ENCODE measurements at places on chromosomes 13 and 19. TPM values are rescaled to one million over a fixed set of nuclear protein-coding genes. Genes with fewer than 3 reads are reported as not detected.

DNA sequence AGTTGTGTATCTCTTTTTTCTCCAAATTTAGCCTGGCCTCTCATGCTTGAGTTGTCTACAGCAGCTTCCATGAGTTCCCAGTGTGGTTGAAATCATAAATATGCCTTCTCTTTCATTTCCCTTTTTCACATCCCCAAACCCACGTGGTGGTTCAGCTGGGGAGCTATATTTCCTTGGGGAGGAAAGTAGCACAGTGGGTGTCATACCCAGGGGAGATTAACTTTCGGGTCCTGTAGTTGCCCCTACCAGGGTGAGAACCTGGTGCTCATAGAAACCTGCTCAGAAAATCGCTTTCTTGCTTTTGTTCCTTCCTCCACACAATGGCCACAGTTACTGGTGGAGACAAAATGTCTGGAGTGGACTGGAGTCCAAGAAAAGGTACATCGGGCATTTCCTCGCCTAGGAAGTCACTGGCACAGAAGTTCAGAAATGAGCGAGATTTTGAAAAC lies 7.0 kb upstream of the LILRA4 start:
- H3K4me3 ChIP-seq = no peak overlapping the region
- H3K27ac ChIP-seq = no peak overlapping the region
- no peak for DNase-seq
- peaks cover 3% of the 10 kb centered on the region for H3K27me3 ChIP-seq
- H3K4me1 ChIP-seq = no peaks in the 10 kb centered on the region

DNA sequence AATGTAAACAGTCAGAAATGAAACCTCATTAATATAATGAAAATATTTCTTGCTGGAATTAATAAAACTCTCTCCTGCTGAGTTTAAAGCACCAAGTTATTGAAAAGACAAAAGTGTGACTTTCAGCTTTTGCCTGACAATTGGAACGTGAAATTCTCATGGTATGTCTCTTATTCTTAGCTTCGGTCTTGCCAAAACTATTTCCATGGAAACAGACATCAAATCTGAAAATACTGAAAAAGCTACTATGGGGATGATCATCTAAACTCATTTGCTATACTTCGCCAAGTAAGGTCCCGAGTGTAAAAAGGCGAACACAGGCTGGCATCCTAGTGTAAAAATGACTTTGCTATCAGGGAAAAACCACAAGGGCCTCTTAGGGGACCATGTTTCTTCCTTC lies 22.8 kb downstream of the HTR2A start:
- H3K36me3 ChIP-seq = no peaks in the 10 kb centered on the region
- no peak for DNase-seq
- no peaks in the 10 kb centered on the region for H3K27me3 ChIP-seq
- no peak overlapping the region for H3K4me3 ChIP-seq
- H3K4me1 ChIP-seq = no peaks in the 10 kb centered on the region

Gene KCNRG
- total RNA-seq = 0.57 TPM

DNA sequence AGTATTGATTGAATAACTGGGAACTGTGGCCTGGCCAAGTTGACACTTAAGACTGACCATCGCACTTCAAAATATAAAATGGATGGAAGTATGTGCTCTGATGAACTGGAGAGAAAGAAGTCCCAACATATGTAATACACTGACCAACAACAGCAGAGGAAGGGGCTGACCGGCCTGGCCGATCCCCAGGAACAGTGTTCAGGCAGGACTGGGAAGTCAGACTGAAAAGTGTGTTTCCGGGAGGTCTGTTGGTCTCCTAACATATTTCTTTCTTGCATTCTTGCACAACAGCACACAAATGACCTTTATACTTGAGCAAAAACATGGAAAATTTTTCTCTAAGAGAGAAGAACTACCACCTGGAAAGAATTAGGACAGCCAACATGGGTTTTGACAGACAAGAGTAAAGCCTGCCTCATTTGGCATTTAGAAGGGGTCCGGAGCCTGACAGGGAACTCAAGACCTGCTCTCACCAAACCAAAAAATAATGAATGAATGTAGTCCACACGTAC lies 297.8 kb downstream of the OXGR1 start:
- no peaks in the 10 kb centered on the region for H3K27me3 ChIP-seq
- H3K4me1 ChIP-seq = no peaks in the 10 kb centered on the region
- no peak for DNase-seq
- H3K27ac ChIP-seq = no peak overlapping the region
- no peaks in the 10 kb centered on the region for H3K36me3 ChIP-seq

Gene SELENOV
- total RNA-seq = not detected

Gene OR10H1
- not detected for total RNA-seq

Gene PTPRS
- 9.3 TPM for total RNA-seq

Gene GIPC3
- total RNA-seq = 0.89 TPM

DNA sequence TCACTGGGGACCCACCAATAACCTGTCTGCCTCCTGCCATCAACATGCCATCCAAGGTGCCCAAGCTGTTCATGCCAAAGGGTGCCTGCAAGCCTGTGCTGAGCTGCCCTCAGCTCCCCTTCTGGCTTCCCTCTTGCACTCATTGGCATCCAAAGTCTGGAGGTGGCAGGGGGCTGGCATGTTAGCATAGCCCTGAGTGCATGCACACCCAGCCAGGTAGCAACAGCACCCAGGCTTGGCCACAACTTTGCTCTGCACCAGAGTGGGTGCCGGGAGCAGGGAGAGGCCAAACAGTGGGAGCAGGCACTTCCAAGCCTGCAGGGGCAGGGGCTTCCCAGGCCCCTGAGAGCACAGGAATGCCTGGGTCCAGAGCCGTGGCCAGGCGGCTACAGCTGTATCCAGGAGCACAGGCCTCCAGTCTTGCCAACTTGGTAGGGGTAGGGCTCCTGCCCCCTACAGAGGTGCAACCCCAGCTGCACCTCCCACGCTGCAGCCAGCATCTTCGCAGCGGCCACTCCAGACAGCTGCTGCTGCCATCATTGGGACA lies 26.1 kb upstream of the TBC1D4 start:
- no peak for DNase-seq
- H3K27ac ChIP-seq = no peak overlapping the region
- no peaks in the 10 kb centered on the region for H3K27me3 ChIP-seq
- no peaks in the 10 kb centered on the region for H3K4me1 ChIP-seq
- H3K36me3 ChIP-seq = no peaks in the 10 kb centered on the region

GRCh38 chr19:39406656-39407409 lies at the start of gene ZFP36:
TSS of gene ZFP36 (plus strand) at chr19:39406847. CDS start at chr19:39406905, 58 bp downstream.
- peak; percentile 86 for DNase-seq
- H3K4me3 ChIP-seq = peak within 1 kb of the TSS; percentile 100
- H3K4me1 ChIP-seq = peaks cover 41% of the 10 kb centered on the region
- H3K27ac ChIP-seq = peak within 1 kb of the TSS; percentile 100

- no peaks in the 10 kb centered on the region for H3K27me3 ChIP-seq
- no peak overlapping the region for H3K4me3 ChIP-seq
- no peak for DNase-seq
- H3K36me3 ChIP-seq = no peaks in the 10 kb centered on the region
- H3K4me1 ChIP-seq = no peaks in the 10 kb centered on the region
These were observed 10.5 kb downstream of the STOML3 start for GRCh38 chr13:38979891-38980749.

Gene PRODH2
- not detected for total RNA-seq

GRCh38 chr19:6887316-6887715 lies at the start of gene ADGRE1:
TSS of gene ADGRE1 (plus strand) at chr19:6887579. CDS start at chr19:6887609, 30 bp downstream.
- H3K4me1 ChIP-seq = peaks cover 25% of the 10 kb centered on the region
- DNase-seq = no peak
- no peak within 1 kb of the TSS for H3K4me3 ChIP-seq
- H3K27ac ChIP-seq = no peak within 1 kb of the TSS

GRCh38 chr19:31501427-31502195 lies 152.4 kb upstream of the TSHZ3 start:
- no peak overlapping the region for H3K27ac ChIP-seq
- no peaks in the 10 kb centered on the region for H3K36me3 ChIP-seq
- H3K4me1 ChIP-seq = no peaks in the 10 kb centered on the region
- no peaks in the 10 kb centered on the region for H3K27me3 ChIP-seq
- H3K4me3 ChIP-seq = no peak overlapping the region
- DNase-seq = no peak

GRCh38 chr13:31846961-31847752 lies 107.8 kb downstream of the RXFP2 start:
- H3K36me3 ChIP-seq = no peaks in the 10 kb centered on the region
- no peak overlapping the region for H3K27ac ChIP-seq
- no peaks in the 10 kb centered on the region for H3K4me1 ChIP-seq
- H3K27me3 ChIP-seq = no peaks in the 10 kb centered on the region
- no peak overlapping the region for H3K4me3 ChIP-seq

DNA sequence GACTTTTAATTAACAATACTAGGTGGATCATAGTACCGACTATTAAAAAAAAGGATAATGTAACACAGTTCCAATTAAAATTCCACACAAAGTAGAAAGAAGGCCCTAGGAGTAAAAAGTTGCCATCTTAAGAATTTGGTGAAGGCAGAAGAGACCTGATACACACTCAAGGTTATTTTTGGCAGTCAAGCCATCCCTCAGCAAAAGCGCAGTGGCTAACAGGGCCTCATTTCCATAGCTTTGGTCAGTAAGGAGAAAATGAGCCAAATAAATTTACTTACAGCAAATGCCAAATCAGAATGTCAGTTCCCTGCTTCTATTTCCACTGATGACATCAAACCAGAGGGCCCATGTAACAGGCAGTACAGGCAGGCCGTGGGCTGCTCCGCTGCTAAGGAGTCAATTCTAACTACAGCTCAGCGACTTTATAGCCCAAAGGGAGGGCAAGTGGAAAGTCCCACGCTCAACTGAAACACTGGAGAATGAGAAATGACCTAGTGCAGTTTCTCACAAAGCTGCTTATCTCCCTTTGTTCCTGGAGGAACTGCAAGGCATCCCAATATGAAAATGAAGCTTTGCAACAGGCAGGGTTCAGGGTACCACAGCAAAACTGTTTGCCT lies 6.3 kb downstream of the ARGLU1 start:
- peaks cover 10% of the 10 kb centered on the region for H3K36me3 ChIP-seq
- no peaks in the 10 kb centered on the region for H3K27me3 ChIP-seq
- DNase-seq = no peak
- H3K27ac ChIP-seq = peak overlapping the region; percentile 15

Gene ARRDC5
- total RNA-seq = 13.6 TPM

GRCh38 chr13:113859311-113860050 lies 4.4 kb downstream of the GAS6 start:
- peaks cover 10% of the 10 kb centered on the region for H3K27me3 ChIP-seq
- H3K4me3 ChIP-seq = no peak overlapping the region
- H3K4me1 ChIP-seq = peaks cover 13% of the 10 kb centered on the region
- H3K36me3 ChIP-seq = no peaks in the 10 kb centered on the region
- no peak overlapping the region for H3K27ac ChIP-seq

Gene ZNF761
- 18.5 TPM for total RNA-seq

DNA sequence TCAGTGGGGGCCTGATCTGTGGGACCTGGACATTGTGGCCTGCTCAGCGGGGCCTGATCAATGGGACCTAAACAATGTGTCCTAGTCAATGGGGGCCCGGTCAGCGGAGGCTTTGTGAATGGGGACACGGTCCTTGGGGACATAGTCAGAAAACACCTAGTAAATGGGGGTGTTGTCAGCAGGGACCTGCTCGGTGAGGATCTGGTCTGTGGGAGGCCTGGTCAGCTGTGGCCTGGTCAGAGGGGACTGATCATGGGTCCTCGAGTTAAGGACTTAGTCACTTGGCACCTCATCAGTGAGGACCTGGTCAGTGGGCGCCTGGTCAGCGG lies 44.5 kb upstream of the TPM4 start:
- no peak overlapping the region for H3K4me3 ChIP-seq
- H3K4me1 ChIP-seq = no peaks in the 10 kb centered on the region
- no peaks in the 10 kb centered on the region for H3K27me3 ChIP-seq
- no peak for DNase-seq
- no peak overlapping the region for H3K27ac ChIP-seq

DNA sequence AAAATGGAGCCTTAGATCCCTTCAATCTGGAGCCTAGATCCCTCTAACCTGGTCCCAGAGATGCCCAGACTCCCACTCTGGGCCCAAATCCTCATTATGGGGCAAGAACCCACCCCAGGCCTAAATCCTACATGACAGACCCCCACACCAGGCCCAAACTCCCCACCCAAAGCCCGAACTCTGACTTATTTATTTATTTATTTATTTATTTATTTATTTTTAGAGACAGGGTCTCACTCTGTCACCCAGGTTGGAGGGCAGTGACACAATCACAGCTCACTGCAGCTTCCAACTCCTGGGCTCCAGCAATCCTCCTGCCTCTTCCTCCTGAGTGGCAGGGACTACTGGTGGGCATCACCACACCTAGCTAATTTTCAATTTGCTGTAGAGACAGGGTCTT lies 12.0 kb downstream of the FBN3 start:
- no peaks in the 10 kb centered on the region for H3K36me3 ChIP-seq
- no peaks in the 10 kb centered on the region for H3K4me1 ChIP-seq
- no peaks in the 10 kb centered on the region for H3K27me3 ChIP-seq

- H3K36me3 ChIP-seq = no peaks in the 10 kb centered on the region
- H3K27ac ChIP-seq = no peak overlapping the region
- H3K4me1 ChIP-seq = peaks cover 4% of the 10 kb centered on the region
- H3K27me3 ChIP-seq = no peaks in the 10 kb centered on the region
- no peak overlapping the region for H3K4me3 ChIP-seq
These were observed 6.0 kb downstream of the RUVBL2 start for GRCh38 chr19:48999481-49000325.

DNA sequence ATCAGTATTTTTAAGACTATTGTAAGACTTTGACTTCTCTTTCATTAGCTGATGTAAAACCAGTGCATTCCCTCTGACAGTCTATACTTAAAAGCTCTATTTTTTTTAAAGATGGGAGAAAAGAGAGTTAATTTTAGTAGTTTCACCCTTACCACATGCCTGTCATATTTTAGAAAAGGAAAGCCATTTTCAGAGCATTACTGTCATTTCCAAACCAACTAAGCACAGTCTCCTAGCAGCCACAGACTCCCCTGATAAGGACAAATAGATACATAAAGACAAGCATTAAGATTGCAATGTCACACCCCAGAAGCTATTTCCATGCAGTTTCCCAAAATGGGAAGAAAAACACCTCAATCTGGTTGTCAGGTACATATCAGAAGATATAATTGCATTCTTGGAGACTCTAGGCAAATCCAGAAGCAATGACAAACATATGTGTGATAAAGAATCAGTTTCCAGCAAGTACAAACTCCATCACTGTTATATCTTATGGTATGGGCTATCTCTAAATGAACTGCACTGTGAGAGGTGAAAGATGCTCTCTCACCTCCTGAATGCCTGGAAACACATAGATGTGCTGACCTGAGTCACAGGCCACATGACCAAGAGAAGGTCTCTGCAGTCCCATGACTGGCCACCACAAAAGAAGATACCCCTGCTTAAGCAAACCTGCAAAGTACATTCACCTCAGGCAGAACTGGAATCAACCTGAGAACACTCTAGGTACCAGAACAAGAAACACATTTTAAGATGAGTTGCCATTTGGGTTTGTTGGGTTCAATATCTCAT lies 303.3 kb downstream of the POU4F1 start:
- no peaks in the 10 kb centered on the region for H3K4me1 ChIP-seq
- no peaks in the 10 kb centered on the region for H3K36me3 ChIP-seq
- DNase-seq = no peak
- no peaks in the 10 kb centered on the region for H3K27me3 ChIP-seq

DNA sequence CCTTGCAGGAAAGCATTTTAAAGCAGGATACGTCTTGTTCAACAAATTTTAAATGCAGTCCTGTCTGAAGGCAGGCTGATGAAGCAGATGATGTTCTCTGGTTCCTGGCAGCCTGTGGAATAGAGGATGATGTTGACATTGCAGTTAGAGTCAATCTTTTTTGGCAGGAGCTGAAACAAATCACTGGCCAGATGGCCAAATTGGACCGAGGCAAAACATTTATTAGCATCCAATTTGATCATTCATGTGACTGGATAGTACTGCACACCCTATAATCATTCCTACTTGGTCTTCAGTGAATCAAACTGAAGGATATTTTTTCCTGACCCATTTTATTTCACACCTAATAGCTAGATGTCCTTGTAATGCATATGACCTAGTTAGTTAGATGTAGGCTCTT lies 172.2 kb upstream of the SLC10A2 start:
- H3K36me3 ChIP-seq = no peaks in the 10 kb centered on the region
- no peak for DNase-seq
- no peaks in the 10 kb centered on the region for H3K4me1 ChIP-seq
- H3K27me3 ChIP-seq = no peaks in the 10 kb centered on the region
- no peak overlapping the region for H3K27ac ChIP-seq
- H3K4me3 ChIP-seq = no peak overlapping the region
